CD4-positive, alpha-beta T cell treated with Interleukin-6 at 100 ng/mL for 8 hours (primary cell): ENCODE measurements at places on chromosomes 7 and 10.
A peak's percentile ranks its signal among the peaks of the same experiment; 100 is the strongest.

DNA sequence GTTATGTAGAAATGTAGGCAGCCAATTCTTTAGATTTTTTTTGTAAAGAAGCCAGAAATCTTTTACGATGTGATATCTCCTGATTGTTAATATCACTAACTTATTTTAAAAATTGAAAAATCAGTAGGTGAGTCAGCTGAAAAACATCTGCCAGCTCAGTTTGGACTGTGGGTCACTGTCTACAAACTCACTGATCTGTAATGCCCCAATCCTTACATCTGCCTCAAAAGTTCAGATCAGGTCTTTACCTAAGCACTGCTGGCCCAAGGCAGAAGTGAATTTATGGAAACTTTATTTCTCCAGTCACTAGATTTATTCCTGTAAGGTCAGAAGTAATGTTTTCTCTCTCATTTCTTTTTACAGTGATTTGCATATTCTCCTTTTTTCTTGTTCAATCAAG lies 31.0 kb upstream of the FAM13C start:
- DNase-seq: no peak

GRCh38 chr7:114140561-114140960 lies 221.8 kb upstream of the PPP1R3A start:
- DNase-seq: no peak

DNA sequence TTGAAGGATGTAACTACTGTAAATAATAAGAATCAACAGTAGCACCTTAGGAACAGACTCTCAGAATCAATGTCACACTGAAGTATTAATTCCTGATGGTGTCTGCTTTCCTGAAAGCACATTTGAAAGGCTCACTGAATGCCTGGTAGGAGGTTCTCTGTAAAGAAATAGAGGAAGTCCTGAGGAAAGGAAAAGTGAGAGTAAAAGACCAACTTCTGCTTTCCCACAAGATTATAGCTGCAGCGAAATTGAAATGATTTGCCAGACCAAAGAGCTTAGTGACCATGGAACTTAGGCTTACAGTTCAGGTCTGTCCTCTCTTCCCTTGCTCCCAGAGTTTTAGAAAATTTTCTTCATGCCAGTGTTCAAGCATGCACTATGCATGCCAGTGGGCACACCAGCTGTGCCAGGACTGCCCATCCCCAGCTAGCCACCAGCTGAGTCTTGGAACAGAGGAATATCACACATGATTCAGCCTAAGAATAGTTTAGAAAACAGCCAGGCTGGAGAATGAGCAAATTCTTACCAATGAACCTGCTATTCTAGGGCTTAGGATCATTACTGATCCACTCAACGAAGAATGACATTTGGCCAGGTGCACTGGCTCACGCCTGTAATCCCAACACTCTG lies 123.2 kb downstream of the HERPUD2 start:
- no peak for DNase-seq

DNA sequence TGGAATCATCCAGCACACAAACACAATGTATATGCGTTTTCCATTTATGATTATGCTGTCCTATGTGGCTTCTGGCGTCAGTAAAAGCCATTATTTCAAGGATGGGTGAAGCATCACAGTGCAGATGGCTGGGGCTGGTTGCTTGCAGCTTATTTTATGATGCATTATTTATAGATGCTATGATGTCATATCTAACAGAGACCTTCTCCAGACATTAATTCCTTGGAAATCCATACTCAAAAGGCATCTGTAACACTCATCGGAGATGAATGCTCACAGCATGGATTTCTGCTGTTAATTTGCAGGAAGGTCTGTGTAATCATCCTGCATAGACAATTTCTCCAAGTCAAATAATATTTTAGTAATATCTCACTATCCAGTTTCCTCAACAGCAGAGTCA lies 7.2 kb downstream of the RGS10 start:
- DNase-seq: no peak

GRCh38 chr10:69327463-69328379 lies 49.4 kb downstream of the HK1 start:
- peak; percentile 48 for DNase-seq

- no peak for DNase-seq
Observed at GRCh38 chr7:30584415-30584814, 10.3 kb upstream of the GARS1 start.

DNA sequence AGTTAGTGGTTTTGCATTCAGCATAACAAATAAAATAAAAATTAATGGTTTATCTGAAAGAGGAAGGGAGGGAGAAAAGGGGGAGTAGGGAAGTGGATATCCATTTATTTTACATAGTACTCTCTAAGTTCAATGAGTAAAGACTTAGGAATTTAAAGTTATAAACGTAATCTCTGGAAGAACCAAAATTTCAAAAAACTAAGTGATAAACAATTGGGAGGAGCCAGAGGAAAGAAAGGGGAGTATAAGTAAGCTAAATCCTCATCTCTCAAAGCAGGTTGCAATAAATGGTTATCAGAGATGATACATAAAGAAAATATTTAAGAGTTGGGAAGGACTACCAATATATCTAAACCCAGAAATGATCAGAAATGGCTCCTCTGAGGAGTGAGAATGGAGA lies 46.4 kb downstream of the ANK3 start:
- DNase-seq: no peak

- DNase-seq: no peak
Observed at GRCh38 chr10:75845176-75845947, 413.9 kb downstream of the LRMDA start.

GRCh38 chr10:89655722-89656121 lies 10.7 kb upstream of the PANK1 start:
- DNase-seq: no peak

GRCh38 chr7:108296911-108297310 lies 159.3 kb downstream of the NRCAM start:
- no peak for DNase-seq

DNA sequence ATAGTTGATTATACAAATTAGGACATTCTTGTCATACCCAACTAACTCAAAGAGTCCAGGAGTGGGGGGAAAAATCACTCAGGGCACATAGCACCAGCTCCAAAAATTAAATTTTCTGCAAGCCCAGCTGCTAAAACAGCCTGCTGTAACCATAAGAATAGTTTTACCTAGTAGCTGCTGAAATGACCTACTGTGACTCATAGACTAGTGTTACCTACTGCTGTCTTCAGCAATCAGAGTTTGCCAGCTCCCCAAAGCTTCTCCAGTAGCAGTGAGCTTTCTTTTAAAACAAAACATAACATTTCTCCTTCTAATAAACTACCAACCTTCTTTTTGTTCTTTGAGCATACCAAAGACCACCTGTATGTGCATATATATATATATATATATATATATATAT lies 4.2 kb upstream of the ARHGAP12 start:
- DNase-seq: no peak

DNA sequence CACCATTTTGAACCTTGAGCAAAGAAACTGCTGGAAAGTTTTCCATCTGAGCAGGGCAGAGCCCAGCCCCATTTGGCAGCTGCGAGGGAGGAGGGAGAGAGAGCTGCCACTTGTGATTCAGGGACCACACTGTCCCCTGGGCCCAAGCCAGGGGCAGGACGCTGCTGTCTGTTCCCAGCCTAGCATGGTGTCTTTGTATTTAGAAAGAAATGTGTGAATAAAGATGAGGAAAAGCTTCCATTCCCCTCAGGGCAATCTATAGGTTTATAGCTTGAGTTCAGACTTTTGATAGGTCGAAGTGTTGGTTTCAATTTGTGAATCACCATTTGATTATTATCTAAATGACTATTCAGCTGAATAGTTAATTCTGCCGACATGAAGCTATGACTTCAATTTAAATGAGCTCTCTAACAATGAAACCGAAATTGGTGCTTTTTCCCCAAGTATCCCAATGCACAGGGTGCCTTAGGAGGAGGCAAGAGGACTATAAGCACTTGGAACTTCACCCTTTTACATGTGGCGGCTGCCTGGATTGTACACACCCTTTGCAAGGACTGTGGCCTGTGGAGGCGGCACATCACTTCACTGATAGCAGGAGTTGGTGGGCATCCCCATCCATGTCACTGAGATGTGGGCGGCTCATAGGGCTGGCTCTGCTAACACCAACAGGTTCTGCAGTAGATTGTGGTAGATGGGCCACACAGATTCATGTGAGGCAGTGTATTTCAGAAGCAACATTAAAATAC lies 223.5 kb downstream of the CCDC3 start:
- no peak for DNase-seq

DNA sequence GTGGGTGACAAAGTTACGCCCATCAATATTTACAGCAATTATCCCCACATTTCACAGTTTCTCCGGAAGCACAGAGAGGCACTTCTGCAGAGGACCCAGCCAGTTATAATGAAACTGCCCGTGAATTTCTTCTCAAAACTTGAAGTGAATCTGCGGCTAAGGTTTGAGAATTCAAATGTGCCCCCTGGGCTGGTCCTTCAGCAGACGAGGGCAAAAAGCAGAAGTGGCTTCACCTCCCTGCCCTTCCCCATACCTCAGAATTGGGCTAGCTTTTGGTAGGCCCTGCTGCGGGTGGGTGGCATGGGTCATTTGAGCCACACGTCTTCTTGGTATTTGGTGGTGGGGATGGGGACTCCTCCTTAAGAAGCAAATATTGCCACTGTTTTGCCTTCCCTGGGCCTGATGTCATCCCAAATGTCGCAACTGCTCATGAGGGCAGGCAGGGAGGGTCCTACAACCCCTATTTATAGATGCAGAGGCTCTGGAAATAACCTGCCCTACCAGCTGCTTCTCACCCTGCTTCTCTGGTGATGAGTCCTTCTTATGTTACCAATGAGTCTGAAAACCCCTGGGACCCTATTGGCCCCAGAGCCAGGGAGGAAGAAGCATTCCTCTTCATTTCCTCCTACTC lies 16.6 kb upstream of the WDFY4 start:
- no peak for DNase-seq

GRCh38 chr10:65818990-65819389 lies 1106.8 kb upstream of the LRRTM3 start:
- no peak for DNase-seq

GRCh38 chr10:58565271-58565670 lies 52.6 kb downstream of the BICC1 start:
- DNase-seq: no peak

GRCh38 chr7:95503271-95504131 lies 17.8 kb downstream of the ASB4 start:
- no peak for DNase-seq

DNA sequence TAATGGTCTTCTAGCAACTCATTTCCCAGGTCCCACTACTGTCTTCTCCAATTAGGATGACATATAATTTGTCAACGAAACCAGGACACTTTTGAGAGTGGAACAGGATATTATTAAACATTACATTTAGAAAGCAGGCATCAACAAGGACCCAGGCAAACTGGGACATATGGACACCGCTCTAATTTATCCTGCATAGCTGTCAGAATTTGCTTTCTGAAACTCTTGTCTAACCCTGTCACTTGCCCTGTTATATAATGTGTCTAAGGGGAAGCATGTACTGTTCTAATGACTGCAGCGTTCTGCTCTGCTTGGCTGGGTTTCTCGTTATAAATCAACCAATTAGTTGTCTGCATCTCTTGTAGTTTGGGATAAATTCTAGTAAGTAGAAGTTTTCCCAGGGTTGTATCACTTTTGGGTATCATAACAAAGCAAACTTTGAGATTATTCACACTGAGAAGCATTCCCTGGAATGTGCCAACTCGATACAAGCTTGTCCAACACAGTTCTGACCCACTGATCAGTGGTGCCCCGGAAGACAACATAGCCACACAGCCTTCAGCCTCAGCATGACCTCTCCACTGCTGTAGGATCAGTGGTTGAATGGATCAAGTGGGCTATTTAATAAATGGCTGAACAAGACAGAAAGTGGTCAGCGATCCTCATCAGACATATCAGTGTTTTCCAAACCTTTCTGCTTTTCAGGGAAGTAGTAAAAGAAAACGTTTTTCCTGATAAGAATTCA lies 228.1 kb downstream of the KIF20B start:
- DNase-seq: no peak

DNA sequence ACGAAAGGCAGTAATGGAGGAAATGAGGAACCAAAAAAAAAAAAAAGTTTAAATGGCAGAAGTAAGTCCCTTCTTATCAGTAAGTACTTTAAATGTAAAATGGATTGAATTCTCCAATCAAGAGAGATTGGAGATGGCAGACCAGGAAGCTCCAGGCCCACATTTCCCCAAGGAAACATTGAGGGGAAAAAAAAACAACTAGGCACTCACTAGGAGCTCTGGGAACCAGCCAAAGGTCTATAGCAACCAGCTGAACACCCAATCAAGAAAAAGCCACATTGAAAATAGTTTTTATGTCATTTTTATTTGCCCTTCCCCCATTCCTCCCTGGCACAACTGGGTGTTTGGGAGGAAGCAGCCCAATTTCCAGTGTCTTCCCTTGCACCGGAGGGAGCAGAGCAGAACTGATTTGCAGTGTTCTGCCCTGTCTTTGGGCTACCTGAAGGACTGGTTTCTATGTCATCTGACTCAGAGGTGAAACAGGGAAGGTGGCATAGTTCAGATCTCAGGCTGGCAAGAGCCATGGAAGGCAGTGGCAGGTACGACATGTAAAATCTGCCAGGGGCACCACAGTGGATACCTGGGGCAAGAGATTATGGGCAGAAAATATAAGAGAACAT lies 121.9 kb downstream of the SMURF1 start:
- DNase-seq: no peak

DNA sequence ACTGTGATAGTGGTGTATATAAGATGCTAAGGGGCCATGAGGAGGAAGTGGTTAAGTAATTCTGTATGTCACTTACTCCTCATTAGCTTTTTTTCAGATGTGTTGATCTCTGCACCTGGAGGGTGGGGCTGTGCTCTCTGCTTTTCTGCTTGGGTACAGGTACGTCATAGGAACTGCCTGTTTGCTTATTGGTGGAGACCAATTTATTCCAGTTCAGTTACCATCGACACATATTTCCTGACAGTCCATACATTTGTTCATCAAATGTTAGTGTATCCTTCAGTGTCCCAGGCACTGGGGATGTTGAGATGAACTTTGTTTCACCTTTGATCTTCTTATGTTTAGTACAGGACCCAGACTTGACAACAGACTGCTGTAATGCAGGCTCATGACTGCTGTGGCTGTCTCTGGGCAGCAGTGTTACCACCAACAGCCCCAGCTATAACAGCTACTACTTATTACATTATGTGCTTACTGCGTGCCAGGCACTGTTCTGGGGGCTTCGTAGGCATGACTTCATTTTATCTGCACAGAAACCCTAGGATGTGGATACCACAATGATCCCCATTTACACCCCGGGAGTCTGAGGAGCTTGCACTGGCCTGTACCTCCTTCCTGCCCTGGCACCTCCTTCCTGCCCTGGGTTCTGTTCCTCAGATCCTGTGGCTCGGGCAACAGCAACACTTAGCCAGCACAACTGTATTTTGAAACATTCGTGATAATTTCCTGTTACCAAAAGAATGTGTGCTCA lies 87.4 kb downstream of the BUB3 start:
- peak; percentile 69 for DNase-seq

- peak; percentile 1 for DNase-seq
Observed at GRCh38 chr10:33487014-33487776, 152.7 kb upstream of the NRP1 start.

GRCh38 chr10:44278837-44279324 lies 106.0 kb downstream of the CXCL12 start:
- DNase-seq: no peak

DNA sequence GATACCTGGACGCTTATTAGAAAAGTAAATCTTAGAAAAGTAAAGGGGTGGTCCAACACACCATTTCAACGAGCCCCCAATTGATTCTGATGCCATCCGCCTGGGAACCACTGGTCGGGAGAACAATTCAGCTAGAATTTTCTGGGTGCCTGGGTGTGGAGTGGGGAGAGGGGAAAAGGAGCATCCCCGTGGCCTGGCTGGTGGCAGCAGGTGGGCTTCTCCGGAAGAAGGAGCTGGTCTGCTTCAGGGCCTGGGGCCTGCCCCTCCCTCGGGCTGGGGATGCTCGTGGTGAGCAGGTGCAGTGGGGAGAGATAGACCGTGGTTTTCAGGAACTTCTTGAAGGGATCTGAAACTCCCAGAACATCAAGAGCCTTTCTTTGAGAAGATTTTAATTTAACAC lies 39.9 kb upstream of the DUSP5 start:
- DNase-seq: no peak
